ENCODE measurements at places on chromosomes 7 and 10. TPM values are rescaled to one million over a fixed set of nuclear protein-coding genes. Genes with fewer than 3 reads are reported as not detected.

DNA sequence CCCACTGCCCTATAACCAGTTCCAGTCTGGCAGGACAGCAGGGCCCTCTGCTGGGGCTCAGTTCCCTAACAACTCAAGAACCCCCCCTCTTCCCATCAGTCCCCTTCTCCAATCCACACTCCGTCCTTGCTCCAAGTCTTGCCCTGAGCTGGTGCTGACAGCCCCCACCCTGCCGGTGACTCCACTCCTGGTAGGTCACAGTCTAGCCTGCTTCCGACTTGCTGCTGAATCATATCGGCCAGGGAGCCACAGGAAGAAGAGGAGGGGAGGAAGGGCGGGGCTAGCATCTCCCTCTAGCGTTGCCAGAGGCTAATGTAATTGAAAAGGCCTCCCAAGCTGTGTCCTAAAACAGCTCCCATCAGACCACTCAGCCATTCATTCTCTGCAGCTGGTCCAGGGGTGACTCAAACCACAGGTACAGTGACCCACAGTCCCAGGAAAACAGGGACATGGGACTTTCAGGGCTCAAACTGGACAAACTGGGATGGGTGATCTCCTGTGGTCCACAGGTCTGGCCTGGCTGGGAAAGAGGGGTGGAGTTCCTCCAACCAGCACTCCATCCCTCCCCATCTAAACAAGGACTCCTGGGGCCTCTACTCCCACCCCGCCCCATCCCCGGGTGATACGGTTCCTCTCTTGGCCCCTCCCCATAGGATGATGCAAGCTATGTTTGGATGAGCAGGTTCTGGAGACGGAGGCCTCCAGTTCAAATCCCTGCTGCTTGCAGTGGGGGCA, 158.8 kb downstream of the SH3PXD2A start:
- H3K36me3 ChIP-seq: peaks cover 13% of the 10 kb centered on the region
- H3K27me3 ChIP-seq: no peaks in the 10 kb centered on the region
- H3K4me3 ChIP-seq: no peak overlapping the region
- DNase-seq: no peak

DNA sequence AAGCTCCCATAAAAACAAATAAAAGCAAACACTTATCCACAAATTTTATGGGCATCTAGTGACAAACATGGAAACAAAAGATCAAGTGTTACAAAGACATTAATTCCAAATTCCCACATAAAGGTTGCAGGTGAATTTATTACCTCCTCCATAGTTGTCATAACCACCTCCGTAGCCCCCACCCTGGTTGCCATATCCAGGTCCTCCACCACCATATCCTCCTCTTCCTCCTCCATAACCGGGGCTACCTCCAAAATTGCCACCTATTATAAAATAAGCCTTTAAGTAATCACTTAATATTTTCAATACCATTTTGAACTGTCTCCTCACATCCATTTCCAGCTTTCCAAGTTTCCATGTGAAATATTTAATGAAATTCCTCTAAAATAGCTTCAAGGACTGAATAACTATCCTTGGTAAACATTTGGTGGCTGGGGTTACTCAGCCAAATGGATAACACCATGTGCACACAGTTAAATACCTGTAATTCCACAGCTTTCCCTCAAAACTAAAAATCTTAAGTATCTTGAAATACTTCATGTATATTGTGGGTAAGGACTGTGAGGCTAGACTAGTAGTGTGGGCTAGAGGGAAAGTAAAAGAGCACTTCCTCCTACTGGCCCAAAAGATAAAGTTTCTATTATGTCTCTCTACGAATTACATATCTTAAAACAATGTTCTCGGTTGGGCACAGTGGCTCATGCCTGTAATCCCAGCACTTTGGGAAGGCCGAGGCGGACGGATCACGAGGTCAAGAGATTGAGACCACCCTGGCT, 6.9 kb downstream of the HNRNPA2B1 start:
- no peak overlapping the region for H3K27ac ChIP-seq
- no peak overlapping the region for H3K4me3 ChIP-seq
- DNase-seq: no peak
- H3K4me1 ChIP-seq: peaks cover 53% of the 10 kb centered on the region

DNA sequence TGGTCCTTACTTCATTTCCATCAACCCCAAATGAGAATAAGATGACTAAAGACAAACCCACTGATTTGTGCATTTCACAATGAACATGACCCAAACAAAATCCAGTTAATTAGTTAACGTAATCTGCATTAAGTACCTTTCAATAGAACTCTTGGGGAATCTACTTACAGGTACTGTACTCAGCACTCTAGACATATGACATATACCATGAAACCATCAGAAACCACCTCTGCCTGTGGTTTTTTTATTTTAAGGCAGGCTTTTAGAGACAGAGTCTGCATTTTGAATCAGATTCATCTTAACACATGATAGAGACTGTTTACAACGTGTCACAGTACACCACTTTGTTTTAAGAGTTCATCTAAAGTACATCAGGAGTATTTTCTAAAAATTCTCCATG, 168.4 kb downstream of the BTAF1 start:
- no peaks in the 10 kb centered on the region for H3K36me3 ChIP-seq
- no peak for DNase-seq
- peaks cover 14% of the 10 kb centered on the region for H3K4me1 ChIP-seq
- no peaks in the 10 kb centered on the region for H3K27me3 ChIP-seq
- H3K4me3 ChIP-seq: no peak overlapping the region

GRCh38 chr10:8323428-8324054, 269.1 kb downstream of the GATA3 start:
- H3K27ac ChIP-seq: no peak overlapping the region
- DNase-seq: no peak
- H3K4me1 ChIP-seq: no peaks in the 10 kb centered on the region
- peaks cover 3% of the 10 kb centered on the region for H3K27me3 ChIP-seq

GRCh38 chr10:19922236-19922963, 106.2 kb downstream of the PLXDC2 start:
- H3K27ac ChIP-seq: no peak overlapping the region
- H3K4me3 ChIP-seq: no peak overlapping the region
- H3K36me3 ChIP-seq: no peaks in the 10 kb centered on the region
- DNase-seq: no peak

- no peaks in the 10 kb centered on the region for H3K36me3 ChIP-seq
- no peak overlapping the region for H3K27ac ChIP-seq
- DNase-seq: no peak
These were observed 160.9 kb upstream of the NEBL start for GRCh38 chr10:21057989-21058388.

DNA sequence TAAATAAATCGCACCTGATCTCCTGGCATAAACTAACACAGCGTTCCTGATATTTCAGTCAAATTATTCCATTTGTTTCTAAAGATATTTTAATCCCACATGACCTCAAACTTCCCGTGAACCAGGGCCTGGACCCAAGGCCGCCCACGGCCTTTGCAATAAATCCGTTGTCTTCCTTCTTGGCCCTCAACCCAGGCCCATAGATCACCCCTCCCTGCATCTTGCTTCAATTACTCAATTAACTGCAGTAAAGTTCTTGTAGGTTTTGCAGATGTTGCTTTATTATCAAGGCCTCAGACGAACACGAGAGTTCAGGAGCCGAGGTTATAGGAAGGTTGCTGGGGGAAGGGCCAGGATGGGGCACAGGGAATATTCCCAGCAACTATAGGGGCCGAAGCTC, 249.4 kb downstream of the RAB11FIP2 start:
- no peaks in the 10 kb centered on the region for H3K36me3 ChIP-seq
- H3K27ac ChIP-seq: no peak overlapping the region
- no peak for DNase-seq
- H3K4me3 ChIP-seq: no peak overlapping the region
- no peaks in the 10 kb centered on the region for H3K27me3 ChIP-seq

DNA sequence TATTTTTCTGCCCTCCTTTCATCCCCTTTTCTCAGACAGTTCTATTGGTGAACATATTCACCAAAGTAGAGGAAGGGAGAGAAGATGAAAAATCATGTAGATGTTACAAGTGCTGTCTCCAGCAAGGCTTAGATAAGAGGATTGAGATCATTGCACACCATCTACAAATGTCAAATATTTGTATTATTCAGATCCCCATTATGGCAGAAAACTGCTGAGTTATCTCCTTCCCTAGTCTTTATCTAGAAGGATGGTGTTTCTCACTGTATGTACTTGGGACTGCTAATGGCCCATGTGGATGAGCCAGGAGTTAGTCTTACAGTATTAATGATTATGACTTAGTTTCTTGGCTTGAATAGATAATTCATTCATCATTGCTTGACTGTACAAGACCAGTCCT, 147.2 kb upstream of the EEPD1 start:
- H3K4me3 ChIP-seq: no peak overlapping the region
- DNase-seq: no peak
- H3K27ac ChIP-seq: no peak overlapping the region
- H3K27me3 ChIP-seq: no peaks in the 10 kb centered on the region

Gene DNAJC12
- 11.6 TPM for total RNA-seq
